Activated naive CD4-positive, alpha-beta T cell (primary cell): ENCODE measurements at places on chromosomes 5 and 9.

- no peak for DNase-seq
These were observed 45.2 kb downstream of the CDC14B start for GRCh38 chr9:96574455-96574854.

DNA sequence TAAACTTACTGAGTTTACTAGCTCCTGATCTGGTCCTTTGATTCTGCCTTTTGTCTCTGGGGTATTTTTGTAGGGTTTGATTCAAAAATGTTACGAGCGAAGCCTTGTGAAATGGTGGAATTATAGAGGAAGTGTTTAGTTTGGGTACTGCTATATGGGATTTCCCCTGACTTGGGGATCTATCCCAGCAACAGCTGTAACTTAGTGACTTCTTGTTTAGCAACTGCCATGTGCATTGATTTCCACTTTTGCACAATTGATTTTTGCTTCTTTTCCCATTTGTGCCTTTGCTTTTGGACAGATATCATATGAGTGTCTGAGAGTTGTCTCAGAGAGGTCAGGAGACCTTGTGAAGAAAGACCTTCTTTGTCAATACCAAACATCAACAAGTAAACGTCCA is 248.5 kb upstream of the DAP start:
- DNase-seq, result no peak

GRCh38 chr5:5939759-5940370 is 438.5 kb downstream of the MED10 start:
- no peak for DNase-seq

DNA sequence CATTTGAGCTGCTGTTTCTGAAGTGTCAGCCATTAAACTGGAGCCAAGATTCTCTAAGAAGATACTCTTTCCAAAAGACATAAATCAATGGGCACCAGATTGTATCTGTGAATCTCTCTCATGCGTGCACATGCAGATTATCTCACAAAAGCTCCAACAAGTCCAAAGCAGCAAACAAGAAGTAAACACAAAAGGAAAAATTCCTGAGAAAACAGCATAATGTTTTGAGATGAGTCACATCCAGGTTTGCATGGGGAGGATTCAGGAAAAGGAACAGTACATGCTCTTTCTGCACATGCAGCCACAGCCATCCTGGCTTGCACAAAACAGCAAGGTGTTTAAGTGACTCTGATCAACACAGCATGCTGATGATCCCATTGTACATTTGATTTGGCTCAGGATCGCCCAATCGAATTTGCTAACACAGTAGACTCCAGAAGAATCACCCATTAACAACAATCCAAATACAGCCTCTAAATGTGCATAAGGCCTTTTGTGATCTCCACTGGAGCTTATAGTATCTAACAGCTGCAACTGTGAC is 143.1 kb downstream of the ELAVL2 start:
- no peak for DNase-seq

DNA sequence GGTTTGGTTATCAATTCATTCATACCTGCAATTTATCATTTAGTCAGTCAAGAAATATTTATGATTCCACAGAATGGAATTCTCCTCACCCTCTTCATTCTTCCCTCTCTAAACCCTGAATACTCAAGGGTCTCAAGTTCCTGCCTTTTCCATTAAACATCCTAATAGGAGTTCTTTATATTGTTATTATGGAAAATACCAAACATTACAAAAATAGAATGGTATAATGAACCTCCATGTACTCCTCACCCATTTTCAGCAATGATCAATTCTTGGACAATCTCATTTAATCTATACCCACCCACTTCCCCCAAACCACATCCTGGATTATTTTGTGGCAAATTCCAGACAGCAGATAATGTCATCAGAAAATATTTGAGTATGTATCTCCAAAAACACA is 74.5 kb downstream of the ADAMTS12 start:
- DNase-seq, result no peak

DNA sequence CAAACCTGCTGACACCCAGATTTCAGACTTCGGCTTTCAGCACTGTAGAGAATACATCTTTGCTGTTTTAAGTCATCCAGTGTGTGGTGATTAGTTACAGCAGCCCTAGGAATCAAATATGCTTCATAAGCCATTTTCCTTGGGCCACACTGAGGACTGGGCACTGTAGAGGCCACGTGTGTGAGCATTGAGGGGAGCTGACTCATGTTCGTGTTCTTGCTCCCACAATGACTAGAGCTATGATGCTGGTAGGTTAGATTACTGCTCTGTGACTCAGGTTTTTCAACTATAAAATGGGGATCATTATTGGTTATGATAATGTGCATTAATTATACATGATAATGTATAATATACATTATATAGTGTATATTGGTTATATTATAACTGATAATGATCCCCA is 96.5 kb upstream of the PALM2AKAP2 start:
- DNase-seq, result no peak

DNA sequence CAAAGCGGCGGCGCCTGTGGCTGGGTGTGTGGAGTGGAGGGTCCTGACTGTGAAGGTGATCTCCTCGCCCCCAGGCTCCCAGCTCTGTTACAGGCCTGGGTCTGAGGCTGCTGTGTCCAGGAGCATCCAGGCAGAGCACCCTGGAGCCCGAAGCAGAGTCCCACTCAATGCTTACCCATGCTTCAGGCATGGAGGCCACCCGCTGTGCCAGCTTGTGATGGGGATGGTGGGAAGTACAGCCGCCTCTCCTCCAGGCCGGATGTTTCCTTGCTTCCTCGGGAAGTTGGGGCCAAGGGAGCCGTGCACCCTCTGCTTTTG is 255.9 kb upstream of the IRX1 start:
- DNase-seq, result no peak

DNA sequence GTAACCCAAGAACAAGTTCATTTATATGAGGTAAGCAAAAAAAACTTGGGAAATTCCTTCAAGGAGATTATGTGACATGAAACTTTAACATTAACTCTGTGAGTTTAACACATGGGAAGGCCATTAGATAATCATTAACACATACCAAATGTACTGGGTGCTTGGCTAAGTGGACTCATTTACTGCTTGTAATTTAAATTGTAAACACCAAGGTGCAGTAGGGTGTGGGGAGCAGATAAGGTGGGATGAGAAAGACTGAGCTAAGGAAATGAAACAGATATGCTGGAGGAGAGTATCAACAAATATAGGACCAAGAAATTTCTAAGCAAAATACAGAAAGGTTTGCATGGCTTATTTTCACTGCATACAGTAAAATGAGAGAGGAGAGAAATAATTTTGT is 2384.8 kb upstream of the ACO1 start:
- no peak for DNase-seq

DNA sequence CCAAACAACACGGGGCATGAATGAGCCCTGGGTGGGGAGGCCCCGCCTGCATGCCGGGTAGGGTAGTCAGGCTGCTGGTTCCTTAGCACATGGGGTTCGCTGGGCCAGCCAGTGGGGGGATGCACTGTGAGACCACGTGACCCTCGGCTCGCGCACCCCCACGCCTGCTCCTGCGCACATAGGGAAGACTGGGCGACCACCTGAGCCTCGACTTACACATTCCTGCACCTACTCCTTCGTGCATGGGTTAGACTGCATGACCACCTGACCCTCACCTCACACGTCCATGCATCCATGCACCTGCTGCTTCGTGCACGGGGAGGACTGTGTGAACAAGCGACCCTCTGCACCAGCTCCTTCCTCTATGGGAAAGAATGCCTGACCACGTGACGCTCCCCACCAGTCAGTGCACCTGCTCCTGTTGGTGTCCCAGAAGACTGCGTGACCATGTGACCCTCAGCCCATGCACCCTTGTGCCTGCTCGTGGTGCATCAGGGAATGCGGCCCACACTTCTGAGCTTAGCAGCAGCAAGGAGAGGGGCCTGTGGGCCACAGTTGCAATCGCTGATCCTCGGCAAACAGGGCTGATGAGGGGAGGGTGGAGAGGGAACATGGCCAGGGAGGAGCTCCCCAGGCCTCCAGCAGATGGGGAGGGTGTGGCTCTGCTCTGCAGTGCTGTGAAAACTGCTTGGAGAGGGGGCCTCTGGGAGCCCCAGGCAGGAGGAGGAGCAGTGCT is 18.1 kb downstream of the LPCAT1 start:
- DNase-seq, result no peak
